Stimulated activated CD4-positive, alpha-beta T cell treated with anti-CD3 and anti-CD28 coated beads, Interleukin-15, amount 100 ng/mL, for 48 hours (primary cell): ENCODE measurements at places on chromosomes 4 and X.

GRCh38 chr4:33739884-33740632 is 2504.3 kb downstream of the ARAP2 start:
- no peak for DNase-seq

GRCh38 chr4:13601048-13601447 is 26.5 kb downstream of the BOD1L1 start:
- no peak for DNase-seq

DNA sequence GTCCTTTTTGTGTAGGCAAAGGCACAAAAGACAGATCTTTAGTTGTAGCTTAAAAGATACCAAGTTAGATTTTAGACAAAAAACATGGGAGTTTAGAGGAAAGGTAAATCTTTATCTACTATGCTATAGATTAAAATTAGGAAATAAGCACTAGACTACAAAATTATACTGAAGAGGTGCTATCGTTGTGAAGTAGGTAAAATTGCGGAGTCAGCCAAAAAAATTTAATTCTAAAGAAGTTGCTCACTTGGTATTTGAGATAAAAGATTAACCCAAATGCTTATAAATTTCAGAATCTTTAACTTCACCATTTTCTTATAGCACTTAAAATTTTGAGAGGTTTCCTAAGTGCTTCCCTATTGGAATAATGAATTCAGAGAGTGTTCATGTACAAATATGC is 604.1 kb downstream of the GRXCR1 start:
- no peak for DNase-seq

DNA sequence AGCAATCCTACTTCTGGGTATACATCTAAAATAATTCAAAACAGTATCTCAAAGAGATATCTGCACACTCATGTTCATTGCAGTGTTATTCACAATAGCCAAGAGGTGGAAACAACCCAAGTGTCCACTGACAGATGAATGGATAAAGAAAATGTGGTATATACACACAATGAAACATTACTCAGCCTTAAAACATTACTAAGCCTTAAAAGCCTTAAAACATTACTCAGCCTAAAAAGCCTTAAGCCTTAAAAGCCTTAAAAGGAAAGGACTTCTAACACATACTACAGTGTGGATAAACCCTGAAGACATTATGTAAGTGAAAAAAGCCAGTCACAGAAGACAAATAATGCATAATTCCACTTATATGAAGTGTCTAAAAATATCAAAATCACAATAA is 40.3 kb upstream of the TFDP3 start:
- no peak for DNase-seq
